ENCODE measurements at places on chromosomes 12 and 14.

GRCh38 chr12:1931642-1932041, 13.2 kb upstream of the CACNA2D4 start:
- no peak for DNase-seq

DNA sequence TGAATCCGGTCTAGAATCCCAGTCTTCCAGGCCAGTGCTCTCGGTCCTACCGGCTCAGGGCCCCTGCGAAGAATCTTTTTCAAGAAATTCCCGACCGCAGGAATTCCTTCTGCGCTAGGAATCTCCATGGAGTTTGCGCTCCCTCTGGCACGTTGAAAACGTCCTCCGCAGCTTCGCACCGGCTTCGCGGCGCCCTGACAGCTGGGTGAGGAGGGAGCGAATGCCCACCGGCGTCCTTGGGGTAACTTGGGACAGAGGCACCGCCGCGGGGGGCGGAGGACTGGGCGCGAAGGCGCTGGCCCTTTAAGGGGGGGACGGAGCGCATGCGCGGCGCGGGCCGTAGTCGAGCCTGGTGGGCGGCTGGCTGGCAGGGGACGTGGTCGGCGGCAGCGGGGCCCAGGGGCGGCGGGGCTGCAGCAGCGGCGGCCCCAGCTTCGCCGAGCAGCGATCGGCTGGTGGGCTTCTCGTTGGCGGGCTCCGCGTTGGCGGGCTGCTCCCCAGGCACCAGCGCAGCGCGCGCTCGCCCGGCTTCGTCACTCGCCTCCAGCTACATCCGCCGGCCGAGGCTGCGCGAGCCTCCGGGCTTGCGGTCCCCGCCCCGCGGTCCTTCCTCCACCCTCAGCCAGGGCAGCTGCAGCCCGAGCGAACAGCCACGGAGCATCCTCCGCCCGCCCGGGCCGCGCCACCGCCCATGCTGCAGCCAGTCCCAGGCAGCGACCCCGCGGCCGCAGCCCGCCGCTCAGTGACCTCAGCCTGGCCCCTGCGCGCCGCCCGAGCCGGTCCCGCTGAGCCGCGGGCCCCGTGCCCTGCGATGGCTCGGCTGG, at the start of gene VASH1:
Gene VASH1, plus strand, starts transcription at position 333 of the 824 bp plus-strand sequence. CDS start 1,354 bp downstream, outside the sequence.
- DNase-seq: peak; percentile 25

DNA sequence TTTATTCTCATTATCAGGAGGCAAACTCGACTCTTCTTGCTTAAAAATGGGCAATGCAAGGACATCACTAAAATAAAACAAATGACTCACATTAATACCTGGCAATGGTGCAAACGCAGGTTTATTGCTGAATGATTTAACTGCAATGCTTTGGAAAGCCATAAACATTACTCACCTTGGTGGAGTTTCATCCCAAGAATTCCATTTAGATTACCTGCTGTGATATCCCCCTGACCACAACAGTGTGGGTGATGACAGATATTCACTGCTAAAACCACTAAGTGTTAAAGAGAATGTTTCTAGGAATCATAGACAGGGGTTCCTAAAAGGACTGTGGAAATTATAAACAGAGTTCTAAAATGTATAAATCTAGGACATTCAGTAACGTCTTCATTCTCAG, 35.3 kb upstream of the CSRNP2 start:
- DNase-seq: no peak

DNA sequence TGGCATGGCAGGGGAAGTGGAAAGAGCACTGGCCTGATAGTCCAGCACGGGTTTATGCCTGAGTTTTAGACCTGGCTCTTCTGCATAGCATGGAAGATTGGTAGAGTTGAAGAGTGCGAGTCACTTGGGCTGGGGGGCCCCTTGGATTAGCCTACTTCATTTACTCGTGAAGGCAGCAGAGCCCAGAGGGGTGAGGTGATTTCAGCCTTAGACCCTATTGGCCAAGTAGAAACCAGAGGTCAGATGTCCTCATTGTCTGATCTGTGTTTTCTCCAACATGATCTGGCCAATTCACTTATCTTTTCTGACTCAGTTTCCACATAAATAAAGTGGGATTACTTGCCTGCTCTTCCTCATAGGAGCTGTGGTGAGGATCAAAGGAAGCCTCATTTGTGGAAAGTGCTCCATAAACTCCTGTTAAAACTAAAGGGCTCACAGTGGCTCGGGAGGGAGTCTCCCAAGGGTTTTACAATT, 1.9 kb downstream of the PLEKHG3 start:
- no peak for DNase-seq

DNA sequence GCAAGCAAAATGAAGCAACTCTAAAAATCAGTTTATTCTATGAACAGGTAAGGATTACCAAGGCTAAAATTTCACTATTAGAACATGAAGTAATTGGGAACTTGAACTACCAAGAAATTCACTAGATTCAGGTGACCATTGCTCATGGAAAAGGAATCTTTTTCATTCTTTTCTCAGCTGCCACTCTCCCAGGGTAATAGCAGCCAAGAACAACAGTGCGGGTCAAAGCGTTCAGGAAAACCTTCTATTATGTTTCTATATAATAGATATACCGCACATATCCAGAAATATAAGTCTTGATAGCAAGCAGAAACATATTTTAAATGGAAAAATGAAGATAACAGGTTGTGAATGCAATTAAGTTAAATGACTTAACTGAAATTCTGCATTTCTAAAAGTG, 125.6 kb downstream of the NELL2 start:
- DNase-seq: no peak

DNA sequence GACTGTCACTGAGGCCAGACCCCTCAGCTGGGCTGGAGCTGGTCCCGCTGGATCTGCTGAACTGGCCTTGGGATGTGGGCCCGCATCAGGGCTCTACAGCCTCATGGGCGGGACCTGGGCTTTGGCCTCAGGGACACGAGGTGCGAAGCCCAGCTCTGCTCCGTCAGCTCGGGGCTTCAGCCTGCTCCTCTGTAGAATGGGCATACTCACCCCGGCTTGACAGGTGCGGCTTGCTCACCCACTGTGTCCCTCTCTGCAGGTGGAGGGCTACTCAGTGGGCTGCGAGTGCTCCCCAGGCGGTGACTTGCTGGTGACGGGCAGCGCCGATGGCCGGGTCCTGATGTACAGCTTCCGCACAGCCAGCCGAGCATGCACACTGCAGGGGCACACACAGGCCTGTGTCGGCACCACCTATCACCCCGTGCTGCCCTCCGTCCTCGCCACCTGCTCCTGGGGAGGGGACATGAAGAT, 57.6 kb downstream of the BEGAIN start:
- DNase-seq: no peak

DNA sequence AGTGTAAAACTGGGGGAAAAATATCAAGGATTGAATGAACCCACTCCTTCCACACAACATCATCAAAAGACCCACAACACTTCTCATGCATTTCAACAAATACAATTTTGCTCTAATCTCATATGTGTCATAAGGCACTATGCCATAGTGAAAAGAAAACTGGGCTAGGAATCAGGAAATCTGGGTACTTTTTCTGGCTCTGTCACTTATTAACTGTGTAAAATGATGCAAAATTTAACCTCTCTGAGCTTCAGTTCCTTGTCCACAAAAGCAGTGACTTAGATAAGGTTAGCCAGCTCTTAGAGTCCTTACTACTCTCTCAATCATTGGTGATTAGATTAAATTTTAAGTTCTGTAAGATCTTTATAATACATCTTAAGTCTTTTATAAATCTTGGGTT, 250.5 kb upstream of the SOX5 start:
- DNase-seq: no peak

- no peak for DNase-seq
These were observed 135.5 kb downstream of the PAWR start for GRCh38 chr12:79555028-79555925.

DNA sequence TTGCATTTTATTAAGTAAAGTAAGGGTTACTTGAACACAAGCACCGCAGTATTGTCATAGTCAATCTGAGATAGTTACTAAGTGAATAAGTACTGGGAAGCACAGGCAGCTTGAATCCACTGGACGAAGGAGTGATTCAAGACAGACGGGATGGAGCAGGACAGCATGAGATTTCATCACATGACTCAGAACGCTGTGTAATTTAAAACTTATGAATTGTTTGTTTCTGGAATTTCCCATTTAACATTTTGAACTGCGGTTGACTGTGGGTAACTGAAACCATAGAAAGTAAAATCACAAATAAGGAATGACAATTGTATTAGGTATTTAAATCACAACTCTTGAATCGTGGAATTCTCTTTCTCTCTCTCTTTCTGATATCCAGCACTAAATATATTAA, 1630.4 kb upstream of the SEL1L start:
- no peak for DNase-seq

DNA sequence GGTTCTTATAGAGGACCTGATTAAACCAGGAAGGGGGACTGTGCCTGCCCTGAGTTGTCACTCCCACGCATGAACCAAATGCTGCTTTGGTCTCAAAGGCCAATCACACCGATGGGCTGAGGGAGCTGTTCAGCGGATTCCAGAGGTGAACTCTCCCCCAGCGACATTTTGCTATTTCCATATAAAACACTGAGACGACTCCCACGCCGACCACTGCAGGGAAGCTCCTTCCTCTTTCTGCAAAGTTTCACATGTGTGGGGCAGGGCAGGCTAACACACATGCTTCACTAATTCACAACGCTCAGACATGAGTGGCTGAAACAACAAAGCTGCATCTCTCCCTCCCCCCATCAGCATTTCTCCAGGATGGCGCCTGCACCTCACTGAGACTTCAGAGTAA, 37.8 kb upstream of the TMEM132D start:
- DNase-seq: no peak

DNA sequence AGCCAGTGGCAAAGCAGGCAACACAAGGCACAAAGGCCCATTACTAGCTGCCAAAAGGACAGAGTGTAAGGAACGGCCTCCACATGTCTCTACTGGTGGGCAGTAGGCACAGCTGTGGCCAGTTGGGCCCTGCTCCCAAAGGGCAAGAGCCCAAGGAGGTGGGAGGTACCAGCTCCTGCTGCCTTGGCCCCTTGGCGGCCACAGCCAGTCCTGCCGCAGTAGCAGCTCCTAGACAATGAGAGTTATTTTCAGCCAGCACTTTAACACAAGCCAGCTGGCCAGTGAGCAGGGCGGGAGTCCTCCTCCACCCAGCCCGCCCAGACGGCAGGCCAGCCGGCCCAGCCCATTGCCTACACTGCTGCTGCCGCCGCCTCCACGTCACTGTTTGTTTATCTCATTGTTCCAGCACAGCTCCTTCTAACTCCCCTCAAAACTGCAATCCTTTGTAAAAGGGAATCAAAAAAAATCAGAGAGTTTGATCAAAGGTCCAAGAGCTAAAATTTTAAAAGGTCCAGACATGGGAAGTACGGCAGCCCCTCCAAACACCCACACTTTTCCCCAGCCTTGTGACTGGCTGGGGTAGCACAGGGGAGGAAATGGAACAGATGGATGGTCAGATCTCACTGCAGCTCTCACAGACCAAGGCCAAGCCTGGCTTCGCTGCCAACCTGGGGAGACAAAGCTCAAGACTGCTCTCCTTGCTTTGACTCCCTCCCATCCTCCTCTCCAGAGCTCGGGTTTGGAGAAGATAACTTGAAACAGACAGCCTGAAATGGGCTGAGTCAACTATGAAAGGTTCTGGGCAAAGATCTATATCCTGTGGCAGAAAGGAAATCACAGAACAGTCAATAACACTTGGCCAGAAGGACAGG, 33.5 kb downstream of the FMNL3 start:
- no peak for DNase-seq

DNA sequence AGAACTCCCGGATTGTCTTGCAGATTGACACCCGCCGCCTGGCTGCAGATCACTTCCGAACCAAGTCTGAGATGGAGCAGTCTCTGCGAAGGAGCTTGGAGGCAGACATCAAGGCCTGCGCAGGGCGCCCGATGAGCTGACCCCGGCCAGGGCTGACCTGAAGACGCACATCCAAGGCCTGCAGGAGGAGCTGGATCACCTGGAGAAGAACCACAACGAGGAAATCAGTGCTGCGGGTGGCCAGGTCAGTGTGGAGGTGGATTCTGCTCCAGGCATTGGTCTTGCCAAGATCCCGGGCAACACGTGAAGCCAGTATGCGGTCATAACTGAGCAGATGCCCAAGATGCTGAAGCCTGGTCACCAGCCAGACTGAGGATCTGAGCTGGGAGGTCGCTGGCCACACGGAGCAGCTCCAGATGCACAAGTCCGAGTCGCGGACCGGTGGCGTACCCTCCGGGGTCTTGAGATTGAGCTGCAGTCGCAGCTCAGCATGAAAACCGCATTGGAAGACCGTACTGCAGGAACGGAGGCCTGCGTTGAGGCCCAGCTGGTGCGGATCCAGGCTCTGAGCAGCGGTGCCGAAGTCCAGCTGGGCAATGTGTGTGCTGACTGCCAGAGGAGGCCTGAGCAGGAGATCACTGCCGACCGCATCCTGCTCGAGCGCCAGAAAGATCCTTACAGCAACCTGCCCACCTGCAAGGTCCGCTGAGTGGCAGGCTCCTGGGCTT, 12.4 kb upstream of the A2M start:
- no peak for DNase-seq

GRCh38 chr14:77763978-77764377, 3.0 kb upstream of the SNW1 start:
- DNase-seq: no peak

GRCh38 chr12:3533703-3534386, 42.8 kb downstream of the PRMT8 start:
- no peak for DNase-seq

DNA sequence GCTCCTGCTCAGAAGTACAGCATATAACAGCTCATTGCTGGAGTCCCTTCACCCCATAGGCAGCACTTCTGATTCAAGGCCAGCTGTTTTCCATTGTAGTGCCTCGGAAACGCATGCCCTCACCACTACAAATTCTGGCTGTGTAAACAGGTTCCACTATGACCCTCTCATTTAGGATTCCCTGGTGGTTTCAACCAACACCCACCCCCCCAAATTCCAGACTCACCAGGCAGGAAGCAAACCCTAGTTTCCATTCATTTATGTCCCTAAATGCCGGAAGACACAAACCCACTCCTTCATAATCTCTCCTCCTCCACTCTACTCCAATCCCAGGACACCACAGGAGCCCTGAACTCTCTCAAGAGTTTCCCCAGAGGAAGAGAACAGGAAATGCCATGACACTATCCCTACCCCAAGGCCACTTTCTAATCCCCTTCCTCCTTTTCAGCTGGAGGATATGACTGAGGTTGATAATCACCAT, 75.9 kb upstream of the TMPO start:
- no peak for DNase-seq

GRCh38 chr12:127558361-127558760, 708.6 kb upstream of the TMEM132C start:
- no peak for DNase-seq

- no peak for DNase-seq
These were observed 5.2 kb upstream of the ACADS start for GRCh38 chr12:120720234-120720986.

GRCh38 chr12:78343657-78344056, 513.0 kb downstream of the NAV3 start:
- DNase-seq: no peak

DNA sequence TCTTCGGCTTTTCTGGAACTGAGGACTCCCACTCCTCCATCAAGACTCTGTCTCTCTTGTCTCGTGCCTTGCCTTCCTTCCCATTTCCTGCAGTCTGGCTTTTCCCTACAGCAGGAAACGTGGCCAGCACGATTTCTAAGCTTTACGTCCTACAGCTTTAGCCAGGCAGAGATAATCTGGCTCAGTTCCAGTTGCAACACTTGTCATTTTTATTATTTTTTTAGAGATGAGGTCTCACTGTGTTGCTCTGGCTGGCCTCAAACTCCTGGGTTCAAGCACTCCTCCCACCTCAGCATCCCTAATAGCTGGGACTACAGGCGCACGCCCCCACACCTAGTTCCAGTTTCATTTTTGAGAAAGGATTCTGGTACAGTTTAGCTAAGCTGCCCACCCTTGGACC, 19.9 kb downstream of the CALM1 start:
- no peak for DNase-seq

All from stimulated activated CD8-positive, alpha-beta memory T cell treated with anti-CD3 and anti-CD28 coated beads, Interleukin-7, amount 100 ng/mL, for 24 hours (primary cell).